ENCODE measurements at places on chromosomes 7 and 10. TPM values are rescaled to one million over a fixed set of nuclear protein-coding genes. Genes with fewer than 3 reads are reported as not detected.

DNA sequence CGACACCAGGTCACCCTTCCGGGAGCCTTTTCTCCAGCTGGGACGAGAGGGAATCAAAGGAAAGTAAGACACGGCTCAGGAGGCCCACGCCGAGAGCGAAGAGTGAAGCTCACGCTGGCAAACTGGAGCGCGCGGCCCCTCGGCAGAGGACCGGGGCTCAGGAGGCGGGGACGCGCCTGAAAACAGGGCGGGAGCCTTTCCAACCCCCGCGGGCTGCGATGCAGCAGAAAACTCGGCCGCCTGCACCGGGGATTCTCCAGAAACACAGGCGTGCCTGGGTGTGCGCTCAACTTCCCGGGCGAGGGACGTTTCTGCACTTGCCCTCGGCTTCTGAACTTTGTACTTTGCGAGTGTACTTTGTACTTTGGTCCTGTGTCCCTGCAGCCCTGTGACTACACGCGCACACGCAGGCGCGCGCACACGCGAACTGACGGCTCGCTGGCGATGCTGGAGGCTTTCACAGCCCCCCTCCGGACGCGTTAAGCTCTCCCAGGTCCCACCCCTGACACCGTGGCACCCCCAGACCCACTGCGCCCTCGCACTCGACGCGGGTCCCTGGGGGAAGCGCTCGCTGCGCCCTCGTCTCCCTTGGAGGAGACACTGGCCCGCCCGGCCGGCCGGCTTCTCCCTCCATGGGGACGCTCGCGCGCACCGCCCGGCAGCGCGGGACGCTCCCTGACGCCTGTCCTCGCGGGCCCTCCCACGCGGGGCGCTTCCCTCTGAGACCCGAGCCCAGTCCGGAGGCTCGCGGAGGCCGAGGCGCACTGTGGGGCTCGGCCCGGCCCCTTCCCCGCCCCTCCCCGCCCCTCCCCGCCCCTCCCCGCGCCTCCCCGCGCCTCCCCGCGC, 588 bp upstream of the PAOX start:
- peak overlapping the region; percentile 95 for H3K4me3 ChIP-seq
- peaks cover 28% of the 10 kb centered on the region for H3K4me1 ChIP-seq
- no peaks in the 10 kb centered on the region for H3K36me3 ChIP-seq

- H3K27ac ChIP-seq, result no peak overlapping the region
- no peaks in the 10 kb centered on the region for H3K27me3 ChIP-seq
- H3K4me3 ChIP-seq, result no peak overlapping the region
These were observed 40.3 kb downstream of the COL17A1 start for GRCh38 chr10:104045151-104046089.

Gene CH25H
- total RNA-seq, result 4.4 TPM

Gene IFIT1B
- not detected for total RNA-seq

DNA sequence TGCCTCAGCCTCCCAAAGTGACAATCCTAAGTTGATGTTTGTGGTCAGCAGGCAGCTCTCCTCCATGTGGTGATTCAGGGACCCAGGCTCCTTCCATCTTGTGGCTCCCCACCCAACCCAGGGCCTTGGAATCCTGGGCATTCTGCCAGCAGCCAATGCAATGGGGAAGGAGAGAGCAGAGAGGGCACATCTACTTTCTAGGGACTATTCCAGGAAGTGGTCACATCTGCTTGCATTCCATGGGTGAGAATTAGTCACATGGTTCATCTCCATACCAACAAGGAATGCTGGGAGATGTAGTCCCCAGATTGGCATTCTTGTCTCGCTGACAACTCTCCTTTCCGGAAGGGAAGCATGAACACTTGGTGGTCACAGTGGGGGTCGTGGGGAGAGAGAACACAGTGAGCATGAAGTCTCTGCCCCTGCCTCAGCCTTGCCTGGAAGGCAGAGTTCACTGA, 9.9 kb upstream of the SRRM3 start:
- H3K27me3 ChIP-seq, result no peaks in the 10 kb centered on the region
- DNase-seq, result no peak
- H3K4me1 ChIP-seq, result no peaks in the 10 kb centered on the region
- H3K36me3 ChIP-seq, result no peaks in the 10 kb centered on the region
- H3K4me3 ChIP-seq, result no peak overlapping the region
- H3K27ac ChIP-seq, result no peak overlapping the region

DNA sequence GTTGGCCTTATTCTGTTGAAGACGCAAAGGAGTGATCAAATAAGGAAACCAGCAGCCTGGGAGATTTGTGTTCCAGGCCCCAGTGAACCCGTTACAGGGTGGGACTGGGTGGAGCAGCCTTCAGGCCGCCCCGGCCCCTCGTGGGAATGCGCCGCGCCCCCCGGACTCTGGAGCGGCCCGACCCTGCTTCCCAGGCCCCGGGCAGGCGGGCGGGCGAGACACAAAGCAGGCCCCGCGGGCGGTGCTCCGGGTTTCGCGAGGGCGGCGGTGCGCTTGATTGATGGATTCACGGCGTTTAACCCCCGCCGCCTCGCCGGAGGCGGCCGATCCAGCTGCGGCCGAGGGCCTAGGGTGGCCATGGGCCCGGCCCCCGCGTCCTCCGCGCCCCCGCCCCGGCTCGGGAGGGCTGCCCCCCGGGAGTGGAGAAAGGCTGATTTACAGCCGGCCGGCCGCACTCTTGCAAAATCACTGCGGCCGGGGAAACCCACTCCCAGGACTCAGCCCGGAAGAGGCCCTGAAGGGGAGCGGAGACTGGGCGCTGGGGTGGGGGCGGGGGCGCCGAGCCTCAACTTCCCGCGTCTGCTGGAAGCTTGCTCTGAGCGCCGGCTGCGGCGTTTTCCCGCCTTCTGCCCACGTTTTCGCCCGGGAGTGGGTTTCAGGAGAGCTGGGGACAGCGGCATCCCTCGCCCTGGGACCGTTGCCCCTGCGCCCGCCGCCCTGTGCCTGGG, 299.6 kb upstream of the NFE2L3 start:
- no peaks in the 10 kb centered on the region for H3K36me3 ChIP-seq
- H3K4me3 ChIP-seq, result peak overlapping the region; percentile 27
- H3K27me3 ChIP-seq, result peaks cover 66% of the 10 kb centered on the region
- H3K27ac ChIP-seq, result peak overlapping the region; percentile 61
- H3K4me1 ChIP-seq, result peaks cover 37% of the 10 kb centered on the region
- no peak for DNase-seq

Gene TMEM213
- 1.9 TPM for total RNA-seq

DNA sequence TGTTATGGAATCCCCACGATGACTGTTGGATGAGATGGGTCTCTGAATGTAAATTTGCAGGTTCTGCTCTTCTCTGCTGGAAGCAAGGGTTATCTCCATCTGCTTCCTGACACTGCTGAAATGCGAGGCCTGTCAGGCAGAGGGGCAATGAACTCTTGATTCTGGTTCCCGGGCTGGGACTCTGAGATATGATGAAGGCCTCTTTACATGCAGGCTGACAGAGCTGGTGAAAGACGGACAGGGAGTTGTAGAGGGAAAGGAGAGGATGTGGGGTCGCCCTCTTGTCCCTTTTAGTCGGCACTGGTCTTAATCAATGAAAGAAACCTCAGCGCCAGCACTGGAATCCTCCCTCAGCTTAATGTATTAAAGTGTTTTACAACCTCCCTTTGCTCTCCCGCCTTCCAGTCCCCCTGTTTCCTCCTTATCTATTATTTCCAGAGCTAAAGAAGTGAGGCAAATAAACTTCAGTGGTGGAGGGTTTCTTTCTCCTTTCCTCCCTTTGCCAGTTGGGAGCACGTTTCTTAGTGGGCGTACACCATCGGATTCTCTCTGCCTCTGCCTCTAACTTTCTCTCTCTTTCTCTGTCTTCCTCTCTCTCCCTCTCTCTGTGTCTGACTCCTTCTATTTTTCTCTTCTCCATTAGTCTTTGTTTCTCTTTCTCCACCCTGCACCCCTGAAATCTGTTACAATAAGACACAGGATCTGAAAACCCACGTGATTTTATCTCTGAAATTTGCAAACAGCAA, 145.6 kb downstream of the BAMBI start:
- no peaks in the 10 kb centered on the region for H3K4me1 ChIP-seq
- H3K36me3 ChIP-seq, result no peaks in the 10 kb centered on the region
- H3K4me3 ChIP-seq, result no peak overlapping the region
- no peaks in the 10 kb centered on the region for H3K27me3 ChIP-seq
- DNase-seq, result no peak

DNA sequence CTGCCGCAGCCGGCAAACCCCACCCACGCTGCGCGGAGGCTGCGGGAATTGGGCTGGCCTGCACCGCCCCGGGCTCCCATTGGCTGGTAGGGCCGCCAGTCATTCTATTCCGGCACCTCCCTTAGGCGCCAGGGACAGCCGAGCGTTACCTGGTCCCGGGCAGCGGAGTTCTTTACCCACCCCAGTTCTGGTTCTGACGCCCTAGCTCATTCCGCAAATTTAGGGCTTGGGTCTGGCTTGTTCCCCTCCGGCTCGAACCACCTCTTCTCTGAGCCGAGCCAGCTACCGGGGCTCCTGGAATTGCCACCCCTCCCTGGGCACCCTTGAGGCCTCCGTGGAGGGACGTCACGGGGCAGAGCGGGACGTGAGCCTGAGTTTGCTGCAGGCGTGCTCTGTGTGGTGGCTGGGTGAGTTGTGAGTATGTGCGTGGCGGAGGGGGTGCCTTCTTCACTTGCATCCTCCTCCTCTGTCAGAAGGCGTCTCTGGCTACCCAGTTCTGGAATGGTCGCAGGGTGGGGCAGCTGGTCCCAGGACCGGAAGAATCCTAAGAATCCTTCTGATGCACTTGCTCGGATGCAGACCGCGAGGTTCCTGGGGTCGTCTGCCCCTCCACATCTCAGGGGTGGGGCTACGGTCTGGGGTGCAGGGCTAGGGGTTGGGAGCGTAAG, at the start of the genes PDZD7 and SFXN3:
Gene PDZD7, minus strand, starts transcription at position 2 of the 668 bp plus-strand sequence. CDS start 910 bp downstream, outside the sequence.
Gene SFXN3, plus strand, starts transcription at position 107 of the 668 bp plus-strand sequence. CDS start 3,461 bp downstream, outside the sequence.
- peaks cover 20% of the 10 kb centered on the region for H3K4me1 ChIP-seq
- DNase-seq, result peak; percentile 98
- no peaks in the 10 kb centered on the region for H3K27me3 ChIP-seq

Gene NEUROD6
- not detected for total RNA-seq

- no peaks in the 10 kb centered on the region for H3K36me3 ChIP-seq
- DNase-seq, result no peak
- H3K4me3 ChIP-seq, result no peak overlapping the region
- H3K27ac ChIP-seq, result no peak overlapping the region
- no peaks in the 10 kb centered on the region for H3K27me3 ChIP-seq
- peaks cover 78% of the 10 kb centered on the region for H3K4me1 ChIP-seq
These were observed 10.7 kb downstream of the RHEB start for GRCh38 chr7:151508991-151509390.

DNA sequence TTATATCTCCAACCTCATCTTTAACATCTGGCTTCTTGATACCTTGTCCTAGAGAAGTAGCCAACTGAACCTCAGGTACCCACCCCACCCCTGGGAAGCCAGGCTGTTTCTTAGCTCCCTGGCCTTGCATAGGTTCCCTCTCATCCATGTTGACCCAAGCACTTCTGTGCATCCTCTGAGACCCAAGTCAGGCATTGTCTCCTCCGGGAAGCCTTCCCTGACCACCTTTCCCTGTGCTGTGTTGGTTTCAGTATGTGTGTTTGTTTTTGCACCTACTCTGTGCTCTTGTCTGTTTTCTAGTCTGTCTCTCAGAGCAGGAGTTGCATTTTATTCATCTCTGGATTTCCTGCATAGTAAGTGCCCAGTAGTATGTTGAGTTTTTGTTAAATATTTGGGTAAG, 93.4 kb upstream of the ANLN start:
- H3K4me1 ChIP-seq, result peaks cover 38% of the 10 kb centered on the region
- no peaks in the 10 kb centered on the region for H3K27me3 ChIP-seq
- no peak overlapping the region for H3K4me3 ChIP-seq

GRCh38 chr10:131960631-131961046, 21.1 kb downstream of the BNIP3 start:
- H3K27me3 ChIP-seq, result no peaks in the 10 kb centered on the region
- H3K36me3 ChIP-seq, result peaks cover 25% of the 10 kb centered on the region
- no peaks in the 10 kb centered on the region for H3K4me1 ChIP-seq

DNA sequence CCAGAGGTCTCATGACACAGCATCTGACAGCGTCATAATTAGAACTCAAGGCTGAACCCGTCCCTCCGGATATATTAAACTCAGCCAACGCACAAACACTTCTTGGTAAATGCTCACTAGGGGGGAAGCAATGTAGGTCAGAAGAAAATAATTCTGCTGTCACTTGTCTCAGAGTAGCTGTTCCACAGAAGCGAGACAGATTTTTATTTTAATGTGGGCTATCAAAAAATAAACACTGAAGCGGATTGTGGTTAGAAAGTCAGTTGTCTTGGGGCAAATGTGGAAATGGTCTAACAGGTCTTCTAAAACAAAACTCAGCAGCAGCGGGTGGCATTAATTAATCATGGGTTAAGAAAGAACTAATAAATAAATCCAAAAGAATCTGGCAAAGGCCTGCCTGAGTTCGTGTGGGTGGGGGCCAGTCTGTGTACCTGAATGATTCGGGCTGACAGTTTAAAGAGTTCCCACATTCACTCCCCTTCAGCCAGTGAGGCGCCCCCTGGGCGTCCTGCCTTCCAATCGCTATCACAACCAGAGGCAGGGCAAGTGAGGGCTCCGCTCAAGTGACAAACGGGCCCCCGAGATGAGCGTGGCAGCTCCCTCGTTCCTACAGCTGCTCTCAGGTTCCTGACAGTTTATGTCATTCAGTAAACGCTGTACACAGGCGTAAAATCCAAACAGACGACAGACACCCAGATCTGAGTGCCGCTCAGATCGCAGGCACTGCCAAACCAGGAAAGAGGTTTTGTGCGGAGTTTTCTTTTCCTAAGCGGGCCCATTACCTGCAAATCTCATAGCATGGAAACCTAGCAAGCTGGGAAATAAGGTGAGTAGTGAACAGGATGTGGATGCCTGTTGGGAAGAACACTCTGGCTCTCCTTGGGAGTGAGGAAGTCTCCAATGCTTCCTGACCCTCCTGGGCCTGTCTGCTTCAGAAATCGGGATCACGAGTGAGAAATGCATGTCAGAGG, 52.9 kb downstream of the NRAP start:
- no peak overlapping the region for H3K4me3 ChIP-seq
- no peaks in the 10 kb centered on the region for H3K36me3 ChIP-seq
- no peaks in the 10 kb centered on the region for H3K4me1 ChIP-seq

Gene WAPL
- total RNA-seq, result 38.2 TPM

- H3K36me3 ChIP-seq, result no peaks in the 10 kb centered on the region
- no peaks in the 10 kb centered on the region for H3K4me1 ChIP-seq
- no peak overlapping the region for H3K4me3 ChIP-seq
- H3K27me3 ChIP-seq, result no peaks in the 10 kb centered on the region
These were observed 557.6 kb upstream of the GALNT17 start for GRCh38 chr7:70574314-70574834.

DNA sequence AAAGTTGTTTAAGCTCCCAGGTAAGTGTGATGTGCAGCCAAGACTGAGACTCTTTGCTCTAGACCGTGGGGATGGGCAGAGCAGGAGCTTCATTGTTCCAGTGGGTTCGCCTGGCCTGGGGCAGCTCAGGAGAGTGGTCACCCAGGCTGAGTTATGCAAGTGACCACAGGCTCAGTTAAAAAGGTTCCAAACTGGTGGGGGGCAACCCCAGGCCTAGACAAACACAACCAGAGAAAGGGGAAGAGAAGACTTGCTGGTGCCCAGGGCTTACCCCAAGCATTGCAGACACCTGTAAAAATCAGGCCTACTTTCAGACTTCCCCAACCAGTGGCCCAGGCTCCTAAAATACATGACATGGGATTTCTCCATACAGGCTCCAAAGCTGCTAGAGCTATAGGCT, 21.6 kb downstream of the CREB3L2 start:
- no peak overlapping the region for H3K27ac ChIP-seq
- H3K4me3 ChIP-seq, result no peak overlapping the region
- no peak for DNase-seq

Gene SH2D4B
- total RNA-seq, result 1.4 TPM

GRCh38 chr10:99531026-99531695, 1.6 kb upstream of the NKX2-3 start:
- H3K4me1 ChIP-seq, result peaks cover 34% of the 10 kb centered on the region
- no peak overlapping the region for H3K4me3 ChIP-seq
- no peaks in the 10 kb centered on the region for H3K36me3 ChIP-seq
- H3K27ac ChIP-seq, result no peak overlapping the region
- peaks cover 99% of the 10 kb centered on the region for H3K27me3 ChIP-seq
- DNase-seq, result no peak

Gene CHAT
- not detected for total RNA-seq

Gene LRRC18
- total RNA-seq, result 3.3 TPM

Gene PSMA2
- total RNA-seq, result 52.3 TPM

Gene PRRT4
- total RNA-seq, result 0.47 TPM
